Stimulated activated CD4-positive, alpha-beta T cell treated with anti-CD3 and anti-CD28 coated beads, Interleukin-4, amount 100 ng/mL, for 1 hour (primary cell): ENCODE measurements at places on chromosomes 12 and 14.

GRCh38 chr12:78035901-78036606 lies 205.4 kb downstream of the NAV3 start:
- no peak for DNase-seq

- no peak for DNase-seq
Measured at GRCh38 chr12:30457621-30458289, 237.9 kb downstream of the IPO8 start.

- DNase-seq, result no peak
Measured at GRCh38 chr14:53209370-53209769, 56.2 kb upstream of the DDHD1 start.

DNA sequence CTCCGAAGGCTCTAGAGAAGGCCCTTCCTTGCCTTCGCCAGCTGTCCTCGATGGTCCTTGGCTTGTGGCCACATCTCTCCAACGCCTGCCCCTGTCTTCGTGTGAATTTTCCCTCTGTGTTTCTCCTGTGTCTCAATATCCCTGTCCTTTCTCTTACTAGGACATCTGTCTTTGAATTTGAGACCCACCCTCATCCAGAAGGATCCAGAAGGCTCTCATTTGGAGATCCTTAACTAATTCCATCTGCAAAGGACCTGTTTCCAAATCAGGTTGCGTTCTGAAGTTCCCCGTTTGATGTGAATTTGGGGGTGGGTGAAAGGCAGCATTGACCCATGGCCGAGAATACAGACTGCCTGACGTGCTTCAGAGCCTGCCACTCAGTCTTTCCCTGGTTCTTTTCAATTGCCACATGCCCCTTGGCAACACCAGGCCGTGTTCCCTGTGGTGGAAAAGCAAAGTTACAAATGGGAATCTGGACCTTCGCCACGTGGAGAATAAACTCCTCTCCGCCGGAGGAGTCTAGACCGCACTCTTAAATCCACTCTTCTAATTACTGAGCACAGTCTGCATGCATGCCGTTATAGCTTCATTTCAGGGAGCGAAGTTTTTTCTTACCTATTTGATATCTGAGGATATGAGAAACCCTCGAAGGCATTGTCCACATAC lies 158.8 kb downstream of the TMEM132C start:
- no peak for DNase-seq

- no peak for DNase-seq
Measured at GRCh38 chr14:36975834-36976233, 196.6 kb downstream of the SLC25A21 start.

DNA sequence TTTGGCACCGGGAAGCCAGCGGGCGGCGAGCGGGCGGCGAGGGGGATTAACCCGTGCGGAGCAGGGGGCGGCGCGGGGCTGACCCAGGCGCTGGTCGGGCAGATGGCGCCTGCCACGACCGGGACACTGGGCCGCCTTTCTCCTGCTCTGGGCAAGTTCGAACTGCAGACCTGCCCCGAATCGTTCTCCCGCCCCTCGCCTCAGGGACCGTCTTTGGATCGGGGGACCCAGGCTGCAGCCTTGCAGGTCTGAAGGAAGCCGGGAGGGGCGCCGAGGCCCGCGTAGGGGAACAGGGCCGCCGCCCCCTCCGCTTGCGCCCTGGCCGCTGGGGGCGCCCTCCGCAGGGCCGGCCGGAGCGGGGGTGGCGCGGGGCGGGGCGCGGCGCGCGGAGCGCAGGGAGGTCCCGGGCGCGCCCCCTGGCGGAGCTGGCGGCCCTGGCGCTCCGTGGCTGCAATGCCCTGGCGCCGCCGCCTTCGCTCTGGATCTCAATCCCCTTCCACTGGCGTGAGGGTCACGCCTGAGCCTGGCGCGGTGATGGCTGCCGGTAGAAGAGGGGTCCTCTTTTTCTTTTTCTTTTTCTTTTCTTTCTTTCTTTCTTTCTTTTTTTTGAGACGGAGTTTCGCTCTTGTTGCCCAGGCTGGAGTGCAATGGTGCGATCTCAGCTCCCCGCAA lies 449 bp upstream of the LTBP2 start:
- DNase-seq, result peak; percentile 87

GRCh38 chr14:99415496-99416281 lies 65.0 kb downstream of the SETD3 start:
- DNase-seq, result peak; percentile 26

DNA sequence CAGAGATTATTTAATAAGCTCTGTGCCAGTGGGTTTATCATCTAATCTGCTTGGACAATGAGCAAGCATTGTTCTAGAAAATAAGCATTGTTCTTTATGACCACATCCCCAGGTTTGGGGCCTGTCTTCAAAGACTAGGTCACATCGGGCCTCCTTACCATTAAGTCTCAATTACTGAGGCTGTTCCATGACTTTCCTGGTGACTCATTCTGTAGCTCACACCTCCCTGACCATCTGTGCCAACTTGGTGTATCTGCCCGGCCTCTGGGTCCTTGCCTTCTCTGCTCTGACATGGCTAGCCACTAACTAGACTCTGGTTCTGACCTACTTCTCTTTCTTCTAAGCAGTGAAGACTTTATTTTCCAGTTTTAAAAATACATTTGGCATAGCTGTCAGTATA lies 44.4 kb upstream of the PLEKHA5 start:
- DNase-seq, result no peak

DNA sequence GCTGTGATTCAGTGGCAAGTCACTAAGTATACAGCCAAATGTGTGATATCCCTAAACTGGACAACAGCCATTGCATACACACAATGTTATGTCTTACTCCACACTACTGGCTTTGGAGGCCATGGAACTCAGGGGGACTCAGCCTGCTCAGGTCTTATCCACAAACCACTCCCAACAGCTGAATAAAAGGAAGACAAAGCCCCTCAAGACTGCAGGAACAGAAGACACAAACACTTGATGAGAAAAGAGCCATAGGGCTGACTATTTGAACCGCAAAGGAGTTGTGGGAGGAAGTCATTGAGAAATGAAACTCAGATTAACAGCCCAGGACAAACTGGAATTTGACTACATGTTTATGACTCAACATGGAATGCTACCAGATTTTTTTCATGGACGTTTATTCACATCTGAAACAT lies 40.9 kb downstream of the PTGER2 start:
- DNase-seq, result no peak

DNA sequence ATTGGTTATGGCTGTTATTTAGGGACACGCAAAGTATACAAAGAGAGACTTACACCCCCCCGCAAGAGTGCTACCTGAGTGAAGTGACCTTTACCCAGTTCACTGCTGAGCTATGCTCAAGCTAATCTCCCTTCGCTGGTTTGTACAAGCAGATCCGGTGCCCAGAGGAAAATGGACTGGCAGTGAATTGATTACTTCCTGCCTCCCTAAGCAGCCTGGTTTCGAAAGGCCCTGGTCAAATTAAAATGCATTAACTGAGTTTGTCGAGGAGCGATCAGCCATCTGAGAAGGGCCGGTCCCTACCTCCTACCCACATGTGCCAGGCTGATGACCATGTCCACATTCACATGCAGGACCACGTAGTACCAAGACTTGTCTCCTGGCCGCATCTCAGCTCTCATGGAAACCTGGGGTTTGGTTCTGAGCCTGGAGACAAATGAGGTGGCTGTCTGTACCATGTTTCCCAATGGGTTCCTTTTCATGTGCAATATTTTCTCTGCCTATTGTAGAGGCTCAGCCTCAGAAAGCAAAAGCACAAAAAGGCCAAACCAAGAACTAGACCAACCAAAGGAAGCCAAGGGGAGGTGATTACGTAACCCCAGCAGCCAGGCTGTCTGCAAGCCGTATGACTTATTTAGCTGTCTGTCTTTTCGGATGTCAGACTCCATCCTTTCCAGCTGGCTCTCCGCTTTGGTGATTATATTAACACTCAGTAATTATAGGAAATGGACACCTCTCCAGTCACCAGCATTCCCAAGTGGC lies 284.7 kb upstream of the PWP1 start:
- no peak for DNase-seq

DNA sequence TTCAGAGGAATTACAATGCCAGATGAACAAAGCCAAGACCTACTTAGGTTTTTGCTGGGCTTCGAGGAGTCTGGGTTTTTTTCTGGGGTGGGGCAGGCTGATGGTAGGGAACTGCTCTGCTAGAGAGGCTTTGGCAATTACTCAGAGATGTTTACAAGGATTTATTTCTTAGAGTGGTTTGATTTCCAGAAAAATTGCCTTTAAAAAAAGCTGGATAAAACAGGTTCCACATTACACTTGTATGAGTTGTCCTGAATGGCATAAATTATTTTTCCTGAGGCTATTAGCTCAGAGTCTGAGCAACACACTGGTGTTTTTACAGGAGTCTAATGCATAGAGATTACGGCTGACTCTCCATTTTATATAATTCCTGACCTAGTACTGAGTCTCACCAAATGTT lies 118.5 kb upstream of the FRMD6 start:
- no peak for DNase-seq

GRCh38 chr14:69092840-69093422 lies 60.0 kb downstream of the DCAF5 start:
- DNase-seq, result no peak

GRCh38 chr12:130163461-130164215 lies 1.4 kb downstream of the FZD10 start:
- no peak for DNase-seq

DNA sequence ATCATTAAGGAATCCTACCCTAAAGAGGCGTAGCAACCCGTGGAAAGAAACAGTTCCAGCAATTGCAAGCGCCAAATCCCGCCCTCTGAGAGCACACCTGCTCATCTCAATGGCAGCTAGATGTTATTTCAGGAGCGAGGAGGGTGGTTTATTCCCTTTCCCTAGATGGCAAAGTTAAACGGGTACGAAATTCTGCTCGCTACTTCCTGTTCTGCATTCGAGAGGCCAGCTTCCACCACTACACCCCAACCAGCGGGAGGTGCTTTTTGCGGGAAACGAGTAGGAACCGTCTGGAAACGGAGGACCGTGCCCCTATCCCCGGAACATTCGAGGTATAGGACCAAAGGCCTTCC lies 536 bp downstream of the VPS29 start:
- peak; percentile 17 for DNase-seq

- peak; percentile 11 for DNase-seq
Measured at GRCh38 chr12:3973269-3973884, 100.2 kb upstream of the PARP11 start.

DNA sequence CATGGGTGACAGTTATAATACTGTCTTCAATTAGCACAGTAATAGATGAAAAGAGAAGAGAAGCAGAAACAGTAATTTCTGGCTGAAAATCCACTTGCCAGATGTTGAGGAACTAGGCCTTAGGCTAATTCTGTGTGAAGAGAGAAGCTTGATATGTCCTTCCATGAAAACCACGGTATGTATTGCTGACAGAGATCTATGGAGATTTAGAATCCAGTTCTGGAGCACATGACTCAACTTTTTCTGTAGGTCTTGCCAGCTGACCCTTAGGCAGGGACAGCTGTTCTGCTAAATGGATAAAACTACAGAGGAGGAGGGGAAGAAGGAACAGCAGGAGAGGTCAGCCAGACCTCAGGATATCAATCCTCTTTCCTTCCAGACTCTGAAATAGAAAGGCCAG lies 211.5 kb downstream of the PRKD1 start:
- DNase-seq, result no peak

- no peak for DNase-seq
Measured at GRCh38 chr14:98954349-98955000, 317.5 kb downstream of the BCL11B start.

- no peak for DNase-seq
Measured at GRCh38 chr14:99566009-99566389, 38.0 kb downstream of the CCDC85C start.

DNA sequence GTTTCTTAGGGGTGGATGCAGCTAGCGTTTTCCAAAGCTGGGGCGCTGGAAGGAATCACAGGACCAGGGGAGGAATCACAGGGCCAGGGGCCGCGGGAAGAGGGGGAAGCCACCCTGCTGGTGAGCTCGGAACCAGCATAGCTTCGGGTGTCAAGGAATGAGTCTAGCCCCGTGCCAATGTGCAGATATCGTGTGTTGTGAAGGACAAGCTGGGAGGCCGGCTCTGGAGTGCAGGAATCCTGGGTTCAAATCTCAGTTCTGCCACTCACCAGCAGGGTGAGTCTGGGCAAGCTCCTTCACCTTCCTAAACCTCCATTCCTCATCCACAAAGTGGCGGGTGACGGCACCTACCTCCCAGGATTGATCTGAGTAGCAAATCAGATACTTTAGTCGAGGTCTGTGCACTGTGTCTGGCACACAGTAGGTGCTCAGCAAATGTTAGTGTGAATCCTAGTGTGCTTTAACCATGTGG lies 53.6 kb upstream of the RIN3 start:
- no peak for DNase-seq

DNA sequence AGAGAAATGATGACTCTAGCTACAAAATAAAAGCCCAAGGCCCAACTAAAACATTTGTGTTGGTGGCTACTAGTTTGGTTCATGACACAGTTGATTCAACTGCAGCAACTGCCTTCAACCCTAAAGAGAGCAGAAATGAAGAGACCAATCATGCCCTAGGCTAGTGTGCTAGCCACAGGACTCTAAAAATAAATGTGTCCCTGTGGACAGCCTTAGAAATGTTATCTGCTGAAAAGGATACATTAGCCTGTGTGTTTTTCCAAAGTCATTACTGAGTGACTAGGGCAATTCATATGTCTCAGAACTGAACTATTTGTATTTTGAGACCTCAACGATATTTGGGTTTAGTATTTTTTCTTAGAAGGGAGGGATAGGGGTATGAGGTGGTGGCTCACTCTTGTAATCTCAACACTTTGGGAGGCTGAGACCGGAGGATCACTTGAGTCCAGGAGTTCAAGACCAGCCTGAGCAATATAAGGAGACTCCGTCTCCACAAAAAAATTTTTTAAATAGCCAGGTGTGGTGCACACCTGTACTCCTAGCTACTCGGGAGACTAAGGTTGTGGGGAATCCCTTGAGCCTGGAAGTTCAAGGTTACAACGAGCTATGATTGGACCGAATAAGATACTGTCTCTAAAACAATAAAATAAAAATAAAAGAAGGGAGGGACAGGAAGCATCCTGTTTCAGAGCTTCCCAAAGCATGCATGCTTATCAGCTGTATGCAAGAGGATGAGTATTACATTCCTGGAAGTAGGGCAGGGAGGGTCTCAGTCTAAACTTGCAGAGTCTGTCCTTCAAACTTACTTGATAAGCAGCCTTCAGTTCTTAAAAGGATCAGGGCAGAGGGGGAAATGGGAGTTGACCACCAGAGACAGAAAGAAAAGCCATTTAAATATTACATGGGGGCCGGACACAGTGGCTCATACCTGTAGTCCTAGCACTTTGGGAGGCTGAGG lies 29.6 kb upstream of the NAP1L1 start:
- DNase-seq, result no peak

- no peak for DNase-seq
Measured at GRCh38 chr14:60211153-60211552, 37.9 kb upstream of the PPM1A start.

- no peak for DNase-seq
Measured at GRCh38 chr14:71054706-71055105, 147.4 kb downstream of the PCNX1 start.

GRCh38 chr14:72008666-72009065 lies 76.4 kb downstream of the RGS6 start:
- DNase-seq, result no peak
